H4 (cell line): ENCODE measurements at places on chromosomes 2 and 18.

DNA sequence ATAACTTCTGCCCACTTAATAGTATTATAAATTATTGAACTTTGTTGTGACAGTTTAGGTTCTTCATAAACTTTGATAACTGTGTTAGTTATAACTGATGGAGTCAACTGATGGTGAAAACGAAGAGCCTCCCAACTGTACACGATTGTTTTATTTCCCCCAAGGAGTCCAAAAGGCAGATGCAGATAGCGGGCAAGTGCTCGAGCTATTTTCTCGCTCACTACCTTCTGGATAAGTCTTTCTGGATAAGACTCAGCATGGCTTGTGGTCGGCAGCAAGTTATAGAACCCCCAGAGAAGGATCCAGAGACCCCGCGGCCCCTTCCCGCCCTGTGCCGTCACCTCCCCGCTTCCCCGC, 517 bp downstream of the GCFC2 start:
- DNase-seq = no peak

DNA sequence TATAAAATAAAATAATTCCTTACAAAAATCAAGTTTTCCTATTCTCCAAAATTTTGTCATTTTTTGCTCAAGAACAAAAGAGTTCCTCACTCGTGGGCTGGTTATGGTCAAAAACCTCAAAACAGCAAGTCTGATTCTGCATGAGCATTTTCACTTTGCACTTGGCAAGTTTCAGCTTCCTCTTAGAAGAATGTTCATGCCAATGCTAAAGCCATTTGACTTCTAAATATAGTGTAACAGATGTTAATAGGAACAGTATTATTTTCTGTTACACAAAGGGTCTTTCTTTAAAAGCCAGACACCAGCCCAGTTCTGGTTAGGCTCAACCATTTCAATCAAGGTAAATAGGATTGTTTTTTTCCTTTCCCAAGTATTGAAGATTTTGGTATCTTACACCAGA, 261.3 kb upstream of the CCDC68 start:
- DNase-seq = no peak

GRCh38 chr2:84132370-84132769, 326.7 kb downstream of the SUCLG1 start:
- no peak for DNase-seq

GRCh38 chr2:76391678-76392077, 681.0 kb upstream of the GCFC2 start:
- DNase-seq = no peak

- DNase-seq = peak; percentile 56
Observed at GRCh38 chr18:12336887-12337286, 28.8 kb downstream of the TUBB6 start.

- no peak for DNase-seq
Observed at GRCh38 chr2:65625982-65626381, 193.6 kb upstream of the SPRED2 start.

GRCh38 chr18:49692906-49693716, 120.2 kb downstream of the ACAA2 start:
- DNase-seq = no peak

DNA sequence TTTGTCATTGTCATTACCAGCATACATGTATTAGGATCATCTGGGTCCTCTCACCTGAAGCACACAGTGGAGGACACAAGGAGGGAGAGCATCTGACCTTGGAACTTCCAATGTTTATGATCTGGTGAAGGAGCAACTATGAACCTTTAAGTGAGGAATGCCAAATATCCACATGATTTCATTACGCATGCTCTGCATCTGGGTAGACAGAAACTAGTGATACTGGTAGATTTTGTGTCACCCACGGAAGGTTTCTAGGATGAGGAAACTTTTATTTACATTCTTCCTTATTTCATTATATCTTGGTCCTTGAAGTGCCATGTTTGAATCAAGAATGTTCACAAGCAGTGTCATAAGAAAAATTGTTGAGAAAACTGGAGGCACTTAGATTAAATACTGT, 32.1 kb downstream of the SPC25 start:
- no peak for DNase-seq

- peak; percentile 2 for DNase-seq
Observed at GRCh38 chr2:6524691-6525474, 340.8 kb downstream of the CMPK2 start.

GRCh38 chr2:181305301-181306123, 151.7 kb upstream of the ITGA4 start:
- DNase-seq = no peak

DNA sequence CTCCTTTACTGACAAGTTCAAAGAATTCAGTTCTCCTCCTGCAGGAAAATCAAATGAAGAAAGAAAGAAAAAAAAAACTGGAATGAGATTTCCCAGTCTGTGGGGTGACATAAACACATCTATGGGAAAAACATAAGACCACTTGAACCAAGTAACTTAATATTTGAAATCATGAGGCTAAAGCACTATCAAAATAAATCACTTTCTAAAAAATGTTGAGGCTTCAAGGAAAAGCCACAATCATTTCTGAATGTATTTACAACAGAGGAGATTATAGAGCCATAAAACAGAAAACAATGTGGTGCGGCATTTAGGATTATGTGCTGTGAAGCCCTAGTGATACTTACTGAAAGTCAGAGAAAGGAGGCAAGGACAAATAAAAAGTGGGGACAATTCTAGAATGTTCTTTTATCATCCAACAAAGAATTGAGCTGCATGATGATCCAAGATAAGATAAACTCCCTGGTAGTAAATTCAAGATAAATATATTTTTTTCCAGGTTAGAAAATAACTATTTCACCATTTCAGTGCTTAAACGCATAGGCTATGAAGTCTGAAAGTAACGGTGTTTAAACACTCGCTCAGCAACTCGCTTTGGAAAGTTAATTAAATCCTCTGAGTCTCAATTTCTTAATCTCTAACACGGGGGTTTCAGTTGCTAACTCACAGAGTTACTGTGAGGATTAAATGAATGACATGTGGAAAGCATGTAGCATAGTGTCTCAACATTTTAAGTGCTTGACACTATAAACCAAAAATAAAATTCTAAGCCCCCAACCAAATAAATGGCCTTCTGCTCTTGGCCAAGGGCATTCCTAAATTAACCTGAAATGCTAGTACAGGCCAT, 288.5 kb downstream of the AGPS start:
- DNase-seq = no peak

- no peak for DNase-seq
Observed at GRCh38 chr18:49071317-49071716, 120.6 kb upstream of the SMAD7 start.

- DNase-seq = no peak
Observed at GRCh38 chr2:200496696-200497095, 13.2 kb downstream of the KCTD18 start.

DNA sequence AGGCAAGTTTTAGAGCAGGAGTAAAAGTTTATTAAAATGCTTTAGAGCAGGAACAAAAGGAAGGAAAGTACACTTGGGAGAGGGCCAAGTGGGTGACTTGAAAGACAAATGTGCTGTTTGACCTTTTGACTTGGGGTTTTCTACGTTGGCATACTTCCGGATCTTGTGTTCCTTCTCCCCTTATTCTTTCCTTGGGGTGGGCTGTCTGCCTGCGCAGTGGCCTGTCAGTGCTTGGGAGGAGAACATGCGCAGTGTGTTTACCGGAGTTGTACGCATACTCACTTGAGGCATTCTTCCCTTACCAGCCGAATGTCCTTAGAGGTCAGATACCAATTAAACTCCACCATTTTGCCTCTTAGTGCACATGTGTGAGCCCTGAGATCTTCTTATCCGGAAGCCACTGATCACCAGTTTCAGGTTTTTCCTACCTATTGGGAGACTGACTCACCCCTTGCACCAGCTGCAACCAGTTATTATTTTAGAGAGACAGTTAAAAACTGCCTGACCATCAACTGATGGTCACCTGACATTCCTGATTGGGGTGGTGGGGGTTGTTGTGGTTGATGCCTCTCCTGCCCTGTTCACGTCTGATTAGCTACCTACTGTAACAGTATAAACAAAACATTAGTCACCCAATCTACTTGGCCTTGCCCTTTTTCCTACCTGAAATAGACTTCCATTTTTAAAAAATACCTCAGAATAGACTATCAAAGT, 67.5 kb downstream of the NYAP2 start:
- DNase-seq = no peak

- peak; percentile 95 for DNase-seq
Observed at GRCh38 chr2:237201461-237202287, 116.0 kb downstream of the COPS8 start.

GRCh38 chr2:85409845-85410583, at the start of gene CAPG:
CAPG (minus strand) TSS chr2:85410366; CDS start chr2:85402145, 8,221 bp downstream.
- DNase-seq = peak; percentile 69

DNA sequence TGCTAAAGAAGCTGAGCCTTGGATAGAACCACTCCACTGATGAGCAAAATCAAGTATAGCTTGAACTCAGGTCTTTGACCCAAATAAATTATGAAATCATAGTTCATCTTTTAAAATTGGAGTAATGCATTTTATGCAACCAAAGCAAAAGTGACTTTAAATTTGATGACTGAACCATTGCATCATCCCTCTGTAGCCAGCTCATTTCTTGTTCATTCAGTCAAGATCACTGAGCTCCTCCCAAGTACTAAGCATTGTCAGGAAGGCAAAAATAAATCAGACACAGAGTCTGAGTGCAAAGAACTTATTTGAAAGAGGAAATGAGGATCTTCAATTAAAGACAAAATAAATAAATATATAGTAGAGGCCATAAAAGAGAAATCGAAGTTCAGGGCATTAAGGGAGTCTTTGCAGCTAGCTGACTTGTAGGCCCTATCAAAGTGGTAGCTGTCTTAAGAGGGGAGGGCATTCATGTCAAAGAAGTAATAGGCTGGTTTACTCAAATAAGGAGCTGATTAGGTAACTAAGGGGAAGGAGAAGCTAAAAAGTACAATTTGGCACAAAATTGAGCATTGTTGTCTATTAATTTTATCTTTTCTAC, 411.8 kb downstream of the MTX2 start:
- no peak for DNase-seq

GRCh38 chr2:6342273-6342920, 523.3 kb downstream of the CMPK2 start:
- DNase-seq = no peak
